ENCODE measurements at places on chromosomes 5 and 9. TPM values are rescaled to one million over a fixed set of nuclear protein-coding genes. Genes with fewer than 3 reads are reported as not detected.

DNA sequence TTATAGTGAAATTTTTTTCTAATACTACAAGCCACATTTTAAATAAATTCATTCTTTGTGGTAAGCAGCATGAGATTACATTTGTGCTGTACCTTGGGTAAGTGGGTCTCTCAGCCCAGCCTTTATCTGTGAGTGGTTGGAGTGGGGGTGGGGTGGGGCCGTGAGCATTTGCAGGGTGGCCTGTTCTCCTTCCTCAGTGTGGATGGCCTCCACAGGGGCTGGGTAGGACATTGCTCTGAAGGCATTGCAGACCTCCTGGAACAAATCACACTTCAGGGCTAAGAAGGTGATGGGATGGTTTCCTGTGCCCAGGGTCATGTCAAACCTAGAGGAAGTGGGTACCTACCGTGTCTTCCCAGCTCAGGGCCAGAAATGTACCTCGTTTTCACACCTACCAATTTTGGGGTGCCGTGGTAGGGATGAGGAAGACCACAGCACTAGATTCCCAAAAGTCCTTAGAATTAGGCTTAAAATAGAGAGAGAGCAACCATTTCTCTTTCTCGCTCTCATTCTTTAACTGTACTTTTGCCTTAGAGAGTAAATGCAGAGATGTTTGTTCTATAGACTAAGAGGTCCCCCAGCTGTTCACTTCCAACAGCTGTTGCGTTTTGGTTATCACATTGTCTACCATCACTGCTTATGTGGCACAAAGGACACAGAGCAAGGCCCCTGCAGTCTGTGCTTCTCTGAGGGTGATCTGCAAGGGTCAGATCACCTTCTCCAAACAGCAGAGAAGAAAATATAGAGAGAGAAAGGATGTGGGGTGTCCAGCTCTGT lies 83.4 kb upstream of the CTSL start:
- no peak for DNase-seq

- no peak for DNase-seq
Measured at GRCh38 chr5:130965920-130966319, 199.1 kb downstream of the HINT1 start.

GRCh38 chr9:99114049-99114440 lies 9.1 kb downstream of the TGFBR1 start:
- DNase-seq: no peak

Gene CCNJL
- total RNA-seq: 7.6 TPM

Gene CCDC192
- total RNA-seq: not detected

Gene IFNA2
- total RNA-seq: not detected

GRCh38 chr9:137673886-137674285 lies 55.1 kb downstream of the EHMT1 start:
- no peak for DNase-seq

Gene TLR4
- total RNA-seq: not detected

GRCh38 chr9:93125331-93125894 lies 8.6 kb downstream of the NINJ1 start:
- no peak for DNase-seq

GRCh38 chr9:119284118-119284517 lies 85.1 kb downstream of the BRINP1 start:
- peak; percentile 15 for DNase-seq

DNA sequence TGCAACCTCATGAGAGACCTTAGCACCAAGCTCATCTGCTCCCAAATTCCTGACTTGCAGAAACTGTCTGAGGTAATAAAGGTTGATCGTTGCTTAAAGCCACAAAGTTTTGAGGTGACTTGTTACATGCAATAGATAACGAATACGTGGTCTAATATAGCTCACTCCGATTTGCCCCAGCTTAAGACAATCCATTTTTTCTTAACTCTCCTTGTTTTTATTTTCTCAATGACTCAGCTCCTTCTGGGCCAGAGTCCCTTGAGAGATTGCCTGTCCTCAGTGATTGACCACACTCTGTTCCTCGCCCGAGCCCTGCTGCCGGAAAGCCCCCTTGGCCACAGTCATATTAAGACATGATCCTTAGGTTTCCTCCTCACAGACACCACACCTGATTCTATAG lies 63.7 kb upstream of the FANCC start:
- DNase-seq: no peak

DNA sequence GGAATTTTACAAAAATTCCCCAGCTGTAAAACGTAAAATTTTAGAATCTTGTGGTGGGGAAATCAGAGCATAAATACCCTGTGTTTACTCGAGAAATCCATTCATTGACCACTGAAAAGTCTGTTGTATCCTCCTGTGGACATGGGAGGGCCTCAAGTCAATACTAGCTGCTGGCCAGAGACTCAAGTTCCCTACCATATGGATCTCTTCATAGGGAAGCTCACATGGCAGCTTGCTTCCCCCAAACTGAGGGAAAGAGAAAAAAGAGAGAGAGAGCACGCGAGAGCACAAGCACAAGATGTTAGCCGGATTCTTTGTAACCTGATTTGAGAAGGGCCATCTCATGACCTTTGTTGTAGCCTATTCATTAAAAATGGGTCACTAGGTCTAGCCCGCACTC lies 591.9 kb downstream of the LRRC70 start:
- DNase-seq: no peak

DNA sequence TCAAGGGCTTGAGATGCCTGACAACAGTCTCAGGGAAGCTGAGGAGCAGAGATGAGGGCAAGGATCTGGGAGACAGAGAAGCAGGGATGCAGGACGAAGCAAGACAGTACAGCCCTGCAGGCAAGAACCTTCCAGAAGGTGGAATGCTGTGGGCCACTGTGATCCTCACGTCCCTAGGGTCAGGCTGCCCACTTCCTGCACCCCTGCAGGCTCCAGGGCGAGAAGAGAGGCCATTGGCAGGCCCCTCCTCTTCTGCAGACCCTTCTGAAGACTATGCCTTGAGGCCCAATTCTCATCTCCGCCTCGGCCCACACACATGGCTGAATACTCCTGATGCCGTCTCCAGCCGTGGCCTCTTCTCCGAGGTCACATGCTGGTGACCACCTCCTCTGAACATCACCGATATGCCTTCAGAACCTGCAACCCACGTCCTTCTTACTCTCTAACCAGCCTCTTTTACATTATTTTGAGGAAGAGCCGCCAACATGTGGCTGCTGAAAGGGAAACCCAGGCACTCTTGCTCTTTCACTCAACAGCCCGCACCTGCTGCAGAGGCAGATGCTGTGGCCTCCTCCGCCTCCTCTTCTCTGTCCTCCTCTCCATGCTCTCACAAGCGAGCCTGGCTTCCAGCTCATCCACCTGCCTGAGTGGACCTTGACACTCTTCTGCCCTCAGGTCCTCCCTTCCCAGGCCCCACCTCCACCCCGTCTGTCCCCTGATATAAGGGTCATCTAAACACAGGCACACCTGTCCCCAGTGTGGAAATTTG lies 181.5 kb downstream of the IRX2 start:
- DNase-seq: no peak

GRCh38 chr5:10333154-10334006 lies 20.1 kb upstream of the MARCHF6 start:
- DNase-seq: no peak

Gene MYMK
- not detected for total RNA-seq

GRCh38 chr5:117504305-117504704 lies 929.7 kb upstream of the SEMA6A start:
- DNase-seq: no peak

GRCh38 chr5:20360263-20360662 lies 372.3 kb upstream of the CDH18 start:
- DNase-seq: no peak

GRCh38 chr5:118776755-118777154 lies 211.6 kb downstream of the DTWD2 start:
- no peak for DNase-seq

DNA sequence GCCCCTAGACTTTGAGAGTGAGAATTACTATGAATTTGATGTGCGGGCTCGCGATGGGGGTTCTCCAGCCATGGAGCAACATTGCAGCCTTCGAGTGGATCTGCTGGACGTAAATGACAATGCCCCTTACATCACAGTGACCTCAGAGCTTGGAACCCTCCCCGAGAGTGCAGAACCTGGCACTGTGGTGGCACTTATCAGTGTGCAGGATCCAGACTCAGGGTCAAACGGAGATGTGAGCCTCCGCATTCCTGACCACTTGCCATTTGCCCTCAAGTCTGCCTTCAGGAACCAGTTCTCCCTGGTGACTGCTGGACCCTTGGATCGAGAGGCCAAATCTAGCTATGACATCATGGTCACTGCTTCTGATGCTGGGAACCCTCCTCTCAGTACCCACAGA lies 1.3 kb downstream of the PCDHGC4 start:
- DNase-seq: no peak

DNA sequence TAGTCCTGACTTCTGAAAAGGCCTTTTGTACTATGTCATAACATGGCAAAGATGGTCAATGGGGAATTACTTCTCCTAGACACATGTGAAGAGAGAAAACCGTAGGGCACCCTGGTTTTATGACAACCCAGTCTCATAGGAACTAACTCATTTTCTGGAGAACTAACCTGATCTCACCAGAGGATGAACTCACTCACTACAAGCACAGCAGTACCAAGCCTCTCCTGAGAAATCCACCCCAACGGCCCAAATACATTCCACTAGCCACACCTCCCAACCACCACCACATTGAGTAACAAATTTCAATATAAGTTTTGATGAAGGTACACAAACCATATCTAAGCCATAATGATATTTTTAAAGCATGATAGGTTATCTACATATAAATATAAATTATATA lies 909.3 kb upstream of the CDH10 start:
- no peak for DNase-seq

DNA sequence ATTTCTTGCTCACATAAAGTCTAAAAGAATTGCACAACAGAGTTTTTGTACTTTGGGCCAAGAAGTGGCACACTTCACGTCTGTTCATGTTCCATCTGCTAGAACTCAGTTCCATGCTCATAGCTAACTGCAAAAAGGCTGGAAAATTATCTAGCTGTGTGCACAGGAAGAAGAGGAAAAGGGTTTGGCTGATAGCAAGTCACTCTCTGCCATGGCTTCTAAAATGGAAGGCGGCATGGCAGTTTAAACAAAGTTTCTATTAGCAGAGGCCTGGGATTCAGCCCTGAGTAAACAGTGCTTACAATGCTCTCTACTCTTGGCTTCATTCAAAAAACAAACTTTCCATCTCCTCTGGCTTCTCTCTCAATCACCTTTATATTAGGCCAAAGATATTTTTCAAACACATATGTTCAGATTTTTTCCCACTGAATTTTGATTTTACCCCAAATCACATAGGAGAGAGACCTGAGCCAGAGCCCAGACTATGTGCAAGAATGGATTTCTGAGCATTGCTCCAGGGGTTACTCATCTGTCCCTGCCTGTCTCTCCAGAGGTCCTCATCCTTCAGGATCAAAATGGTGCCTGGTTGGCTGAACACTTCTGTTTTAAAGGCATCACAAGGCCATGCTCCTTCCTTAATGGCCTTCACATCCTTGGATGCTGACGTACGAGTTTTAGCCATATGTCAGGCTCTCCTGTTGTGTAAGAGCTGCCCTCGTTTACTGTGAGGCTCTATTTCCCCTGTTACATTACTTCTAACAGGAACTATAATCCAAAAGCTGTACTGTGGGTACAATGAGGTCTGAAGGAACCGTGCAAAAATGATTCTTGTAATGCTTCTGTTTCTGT lies 226.6 kb downstream of the SAXO1 start:
- DNase-seq: no peak

Gene CHMP5
- 74.6 TPM for total RNA-seq

GRCh38 chr5:60208716-60209115 lies 315.2 kb upstream of the PDE4D start:
- no peak for DNase-seq

DNA sequence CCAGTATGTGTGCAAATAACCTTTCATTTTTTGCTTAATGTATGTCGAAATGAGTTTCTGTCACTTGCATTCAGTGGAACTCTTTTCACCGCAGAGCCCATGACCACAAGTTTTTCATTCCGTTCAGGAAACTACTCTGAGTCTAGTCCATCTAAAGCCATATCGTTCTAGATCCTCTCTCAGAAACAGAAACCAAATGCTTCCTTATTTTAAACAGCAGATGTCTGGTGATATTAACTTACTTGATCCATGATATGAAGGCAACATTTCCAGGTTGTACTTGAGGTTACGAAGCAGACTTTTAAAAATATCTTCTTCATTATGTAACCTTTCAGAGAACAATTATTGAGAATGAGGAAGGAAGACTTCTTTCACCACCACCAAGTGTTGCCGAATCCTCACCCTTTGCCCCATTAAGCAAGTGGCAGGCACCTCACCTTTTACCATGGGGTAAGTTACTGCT lies 72.4 kb upstream of the GNAQ start:
- DNase-seq: no peak

GRCh38 chr5:90000351-90000750 lies 409.2 kb downstream of the CETN3 start:
- DNase-seq: no peak

Gene AQP7
- total RNA-seq: not detected

Gene PCDHGA4
- 3.5 TPM for total RNA-seq

- DNase-seq: no peak
Measured at GRCh38 chr9:26439061-26439624, 453.5 kb downstream of the CAAP1 start.

DNA sequence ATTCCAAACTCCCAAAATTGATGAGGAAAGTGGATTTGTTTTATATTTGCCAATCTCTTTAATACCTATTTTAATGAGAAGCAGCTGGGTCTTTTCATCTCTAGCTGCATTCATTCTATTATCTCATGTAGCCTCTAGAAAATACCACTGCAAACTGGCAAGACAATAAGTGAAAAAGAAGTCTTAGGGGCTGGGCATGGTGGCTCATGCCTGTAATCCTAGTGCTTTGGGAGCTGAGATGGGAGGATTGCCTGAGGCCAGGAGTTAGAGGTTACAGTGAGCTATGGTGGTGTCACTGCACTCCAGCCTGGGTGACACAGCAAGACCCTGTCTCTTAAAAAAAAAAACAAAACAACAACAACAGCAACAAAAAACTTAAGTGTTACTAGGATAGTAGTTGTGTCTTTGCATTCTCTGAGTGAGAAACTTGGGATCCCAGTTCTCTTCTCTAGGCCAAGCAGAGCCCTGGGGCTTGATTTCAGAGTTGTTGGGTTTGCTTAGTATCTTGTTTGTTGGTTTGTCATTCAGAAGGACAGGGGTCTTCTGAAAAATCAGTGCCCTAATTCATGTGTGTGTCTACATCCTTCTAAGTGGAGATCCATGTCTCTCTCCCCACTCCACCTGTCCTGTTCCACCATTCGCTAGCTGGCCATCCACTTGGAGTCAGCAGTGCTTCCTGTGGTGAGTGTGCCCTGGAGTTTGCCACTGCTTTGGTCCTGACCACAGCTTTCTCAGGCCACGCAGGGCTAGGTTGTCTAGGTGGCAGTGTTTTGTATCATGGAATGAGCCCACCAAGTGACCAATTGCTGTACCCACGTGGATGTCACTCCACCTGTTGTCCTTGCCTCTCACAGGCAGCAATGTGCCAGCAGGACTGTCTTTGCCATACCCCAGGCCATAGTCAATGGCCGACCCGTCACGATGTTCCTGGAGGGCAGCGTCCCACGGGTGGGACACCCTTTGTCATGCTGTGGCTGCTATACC lies 19.5 kb downstream of the MARCHF6 start:
- DNase-seq: no peak

GRCh38 chr9:33220681-33221567 lies 19.0 kb upstream of the SPINK4 start:
- DNase-seq: no peak

Measured in A673 (cell line).